Activated CD4-positive, CD25-positive, alpha-beta regulatory T cell (primary cell): ENCODE measurements at places on chromosomes 4 and X.

DNA sequence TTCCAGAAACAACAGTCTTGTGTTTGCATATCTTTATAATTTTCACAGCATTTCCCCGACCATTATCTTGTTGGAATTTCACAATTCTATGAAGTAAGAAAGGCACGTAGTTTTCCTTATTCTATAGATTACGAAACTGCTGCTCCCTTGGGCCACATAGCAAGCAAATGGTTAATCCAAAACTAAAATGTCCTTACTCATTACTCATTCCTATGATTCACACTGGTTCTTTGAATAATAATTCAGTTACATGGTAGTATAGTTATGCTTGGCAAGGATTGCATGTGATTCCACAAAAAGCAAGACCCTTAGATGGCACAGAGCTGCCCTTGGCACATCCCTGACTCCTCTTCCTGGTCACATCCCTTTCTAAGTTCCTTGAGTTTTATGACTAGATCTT is 51.2 kb downstream of the OR13H1 start:
- DNase-seq = no peak

GRCh38 chr4:92257931-92258857 is 45.6 kb upstream of the GRID2 start:
- DNase-seq = no peak

GRCh38 chr4:148431401-148431800 is 10.8 kb downstream of the NR3C2 start:
- DNase-seq = no peak

DNA sequence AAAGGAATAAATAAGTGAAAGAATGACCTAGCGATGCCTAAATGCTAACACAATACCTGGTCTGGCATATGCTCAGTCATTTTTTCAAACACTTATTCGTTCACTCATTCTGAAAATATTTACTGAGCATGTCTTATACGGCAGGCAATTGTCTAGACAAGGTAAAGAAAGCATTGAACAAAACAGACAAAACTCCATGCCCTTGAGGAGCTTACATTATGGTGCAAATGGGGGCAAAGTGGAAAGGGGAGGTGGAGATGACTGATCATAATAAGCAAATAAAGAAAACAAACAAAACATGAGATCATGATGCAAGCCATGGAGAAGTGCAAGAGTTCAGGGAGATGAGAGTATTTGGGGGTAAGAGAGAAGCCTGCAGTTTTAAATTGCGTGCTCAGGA is 334.6 kb upstream of the PPARGC1A start:
- no peak for DNase-seq

DNA sequence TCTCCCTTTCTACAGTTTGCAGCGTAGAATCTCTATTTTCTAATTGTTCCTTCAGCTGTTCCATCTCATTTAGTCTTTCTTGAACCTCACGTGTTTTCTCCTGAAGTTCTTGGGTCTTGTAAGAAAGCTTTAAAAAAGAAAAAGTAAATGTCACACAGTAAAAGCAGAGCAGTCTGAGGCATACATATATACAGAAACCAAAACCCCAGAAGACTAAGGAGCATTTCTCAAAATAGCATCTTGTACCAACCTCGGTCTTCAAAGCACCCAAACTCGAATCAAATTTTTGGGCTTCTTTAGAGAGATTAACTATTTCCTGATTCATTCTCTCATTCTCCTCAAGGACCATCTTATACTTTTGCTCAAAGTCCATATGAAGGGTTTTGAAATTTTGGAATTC is 39.4 kb downstream of the CENPE start:
- DNase-seq = no peak

- DNase-seq = no peak
Measured at GRCh38 chr4:71732706-71733105, 51.2 kb downstream of the GC start.

DNA sequence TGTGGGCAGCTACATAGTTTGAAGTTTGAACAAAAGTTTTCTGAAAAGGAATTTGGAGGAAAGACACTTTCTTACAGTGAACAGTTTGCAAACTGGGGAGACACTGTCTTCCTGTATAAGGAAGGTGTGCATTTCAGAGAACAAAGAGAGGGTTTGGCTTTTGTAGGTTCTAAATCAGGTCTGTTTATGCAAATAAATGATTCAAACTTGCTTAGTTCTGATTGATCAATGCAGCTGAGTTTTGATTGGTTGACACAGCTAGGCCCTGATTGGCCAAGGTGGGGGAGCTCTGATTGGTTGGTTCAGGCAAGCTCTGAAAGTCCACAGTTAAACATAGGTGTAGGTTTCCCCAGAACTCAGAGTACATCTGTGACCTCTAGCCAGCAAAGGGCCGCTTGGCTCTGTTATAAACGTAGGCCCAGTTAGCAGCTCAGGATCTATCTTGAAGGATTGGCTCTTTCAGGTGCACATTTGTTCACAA is 63.0 kb upstream of the ENPP6 start:
- DNase-seq = no peak

GRCh38 chr4:7595934-7596461 is 161.3 kb upstream of the PSAPL1 start:
- DNase-seq = no peak

DNA sequence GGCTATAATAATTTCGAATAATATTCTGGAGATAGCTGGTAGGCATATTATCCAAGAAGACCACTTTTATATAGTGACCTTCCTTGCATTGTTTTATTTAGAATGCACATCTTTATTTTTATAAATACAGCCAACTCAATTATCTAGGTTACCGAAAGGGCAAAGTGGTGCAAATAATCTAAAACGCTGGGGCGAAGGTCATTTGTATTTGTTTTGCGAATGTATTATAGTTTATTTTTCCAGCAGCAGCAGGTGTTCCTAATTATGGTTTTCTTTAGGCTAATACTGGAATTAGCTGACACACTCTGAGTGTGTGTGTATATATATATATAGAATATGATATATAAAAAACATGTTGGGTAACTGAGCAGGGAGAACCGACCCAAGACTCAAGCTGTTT is 48.1 kb upstream of the RAP2C start:
- DNase-seq = no peak

DNA sequence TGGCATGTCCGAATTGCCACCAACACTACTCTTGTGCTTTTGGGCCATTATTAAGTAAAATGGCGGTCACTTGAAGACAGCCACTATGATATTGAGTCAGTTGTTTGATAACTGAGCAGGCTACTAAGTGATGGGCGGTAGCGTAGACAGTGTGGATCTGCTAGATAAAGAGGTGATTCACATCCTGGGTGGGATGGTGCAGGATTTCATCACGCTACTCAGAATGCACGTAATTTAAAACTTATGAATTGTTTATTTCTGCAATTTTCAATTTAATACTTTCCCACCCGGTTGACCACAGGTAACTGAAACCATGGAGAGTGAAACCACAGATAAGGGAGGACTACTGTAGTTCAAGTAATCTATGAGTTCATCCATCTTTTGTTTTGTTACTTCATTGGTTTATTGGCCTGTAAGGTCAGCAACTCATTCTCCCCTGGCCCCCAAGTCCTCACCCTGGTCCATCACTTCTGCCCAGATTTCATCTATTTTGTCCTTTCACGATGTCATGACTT is 2.9 kb downstream of the ARAF start:
- no peak for DNase-seq

- no peak for DNase-seq
Measured at GRCh38 chr4:106677213-106677612, 308.6 kb upstream of the GIMD1 start.

- no peak for DNase-seq
Measured at GRCh38 chrX:150542846-150543229, 25.6 kb upstream of the MTM1 start.

GRCh38 chr4:24595659-24596058 is 11.3 kb upstream of the DHX15 start:
- DNase-seq = no peak

GRCh38 chrX:124018023-124018422 is 56.5 kb downstream of the STAG2 start:
- no peak for DNase-seq

DNA sequence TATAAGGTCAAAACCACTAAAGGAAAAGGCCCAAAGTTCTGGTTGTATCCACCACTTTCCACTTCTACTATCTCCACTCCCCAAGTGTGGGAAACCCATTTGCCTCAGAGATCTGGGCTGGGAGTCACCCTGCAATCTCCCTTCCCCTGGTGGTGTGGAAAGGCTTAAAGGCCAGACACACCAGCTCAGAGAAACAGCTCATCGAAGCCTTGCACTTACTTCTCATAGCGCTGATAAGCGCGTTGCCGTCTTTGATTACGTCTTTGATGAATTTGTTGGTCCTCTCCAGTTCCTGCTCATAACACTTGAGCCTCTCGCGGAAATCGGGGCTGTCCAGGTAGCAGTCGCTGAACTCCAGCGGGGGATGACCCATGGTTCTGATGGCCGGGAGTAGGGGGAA is 647 bp downstream of the OPHN1 start:
- no peak for DNase-seq

- DNase-seq = no peak
Measured at GRCh38 chrX:39397561-39398199, 596.4 kb downstream of the MID1IP1 start.

DNA sequence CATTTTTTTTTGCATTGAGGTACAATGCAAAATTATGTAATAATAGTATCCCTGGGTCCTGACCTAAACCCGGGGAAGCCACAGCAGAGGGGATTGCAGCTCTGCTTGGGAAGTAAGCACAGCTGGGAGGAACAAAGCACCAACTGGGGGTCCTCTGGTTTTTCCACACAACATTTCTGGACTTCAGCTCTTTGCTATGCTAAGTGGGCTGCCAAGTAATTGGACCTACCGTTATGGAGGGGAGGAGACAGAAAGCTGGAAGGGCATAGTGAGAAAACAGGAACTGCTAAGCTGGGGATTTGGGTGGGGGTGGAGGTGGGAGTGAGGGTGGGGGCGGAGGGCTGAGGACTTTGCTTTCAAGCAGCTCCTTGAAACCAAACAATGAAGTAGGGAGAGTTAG is 183.3 kb downstream of the ZIC3 start:
- no peak for DNase-seq

GRCh38 chrX:24561121-24561520 is 86.0 kb downstream of the PCYT1B start:
- DNase-seq = no peak

- no peak for DNase-seq
Measured at GRCh38 chr4:128663325-128663724, 146.2 kb upstream of the JADE1 start.

- DNase-seq = no peak
Measured at GRCh38 chrX:133689997-133690599, 274.8 kb upstream of the GPC4 start.

GRCh38 chr4:73895201-73896175 is 26.3 kb downstream of the CXCL1 start:
- DNase-seq = no peak

DNA sequence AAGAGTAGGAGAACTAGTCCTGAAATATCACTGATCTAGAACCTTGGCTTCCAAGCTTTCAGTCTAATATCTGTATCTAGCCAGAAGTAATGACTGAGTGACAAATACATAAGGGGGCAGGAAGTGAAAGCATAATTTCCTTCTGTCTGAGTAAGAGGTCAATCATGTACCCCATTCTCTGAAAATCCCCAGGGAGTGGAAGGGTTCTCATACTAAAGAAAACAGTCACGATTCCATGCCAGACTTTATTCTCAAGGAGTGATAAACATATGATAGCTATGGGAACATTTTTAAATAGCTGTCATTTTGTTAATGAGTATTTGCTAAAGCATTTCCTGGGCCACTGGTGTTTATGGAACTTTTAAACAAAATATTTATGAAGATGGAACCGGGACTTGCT is 308.5 kb downstream of the ARHGAP24 start:
- no peak for DNase-seq

- DNase-seq = peak; percentile 13
Measured at GRCh38 chr4:140152751-140153418, 1.1 kb downstream of the MAML3 start.

- no peak for DNase-seq
Measured at GRCh38 chr4:38665551-38666411, 1.8 kb downstream of the KLF3 start.

GRCh38 chrX:128929271-128930057 is 593.8 kb downstream of the SMARCA1 start:
- DNase-seq = no peak

GRCh38 chr4:5926598-5926997 is 33.7 kb upstream of the CRMP1 start:
- no peak for DNase-seq

DNA sequence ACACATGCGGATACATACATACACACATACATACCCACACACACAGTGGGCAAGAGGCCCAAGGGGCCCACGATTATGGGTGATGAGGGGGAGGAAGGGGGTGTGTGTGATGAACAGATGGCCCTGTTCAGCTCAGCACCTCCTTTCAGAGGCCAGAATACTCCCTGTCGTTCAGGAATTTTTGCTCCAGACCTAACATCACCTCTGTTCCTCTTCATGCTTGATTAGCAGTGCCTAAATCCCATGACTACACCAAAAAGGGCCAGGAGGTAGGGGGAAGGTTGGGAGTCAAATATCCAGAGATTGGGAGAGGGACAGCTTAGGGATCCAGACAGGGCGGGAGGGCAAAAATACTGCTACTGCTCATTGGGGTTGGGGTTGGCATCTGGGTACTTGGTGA is 42.7 kb downstream of the SMC1A start:
- DNase-seq = no peak

GRCh38 chr4:99803566-99804101 is 13.0 kb upstream of the DAPP1 start:
- DNase-seq = no peak

DNA sequence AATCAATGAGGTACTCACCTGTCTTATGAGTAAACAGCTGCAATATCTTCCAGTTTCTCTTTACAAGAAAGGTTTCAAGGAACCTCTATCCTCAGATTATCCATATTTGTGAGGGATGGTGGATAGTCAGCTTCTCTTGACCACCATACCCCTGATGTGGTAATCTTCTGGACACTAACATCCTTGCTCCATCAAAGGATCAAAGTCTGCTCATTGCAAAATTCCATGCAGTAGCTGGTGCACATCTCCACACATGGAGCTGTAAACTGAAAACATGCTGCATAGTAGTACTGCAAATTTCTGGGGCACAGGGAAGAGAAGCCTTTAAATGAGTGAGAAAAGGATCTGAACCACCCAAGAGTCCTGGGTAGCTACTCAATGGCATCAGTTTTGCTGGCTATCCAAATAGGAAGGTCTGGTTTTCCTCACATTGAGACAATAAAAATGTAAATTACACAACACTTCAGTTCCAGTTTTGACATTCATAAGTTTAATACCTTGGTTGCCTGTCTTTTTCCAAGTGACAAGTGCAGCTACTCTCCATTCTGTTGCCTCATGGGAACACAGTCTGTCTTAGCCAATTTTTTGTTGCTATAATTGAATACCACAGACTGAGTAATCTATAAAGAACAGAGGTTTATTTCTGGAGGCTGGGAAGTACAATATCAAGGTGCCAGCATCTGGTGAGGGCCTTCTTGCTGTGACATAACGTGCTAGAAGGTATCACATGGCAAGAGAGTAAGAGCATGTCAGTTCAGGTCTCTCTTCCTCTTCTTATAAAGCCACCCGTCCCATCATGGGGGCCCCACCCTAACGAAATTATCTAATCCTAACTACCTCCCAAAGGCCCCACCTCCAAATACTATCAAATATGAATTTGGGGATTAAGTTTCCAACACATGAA is 34.4 kb upstream of the ARHGEF6 start:
- no peak for DNase-seq

GRCh38 chr4:179584101-179584500 is 2141.9 kb upstream of the AGA start:
- no peak for DNase-seq

- no peak for DNase-seq
Measured at GRCh38 chrX:36434522-36434921, 515.0 kb downstream of the CFAP47 start.

GRCh38 chr4:46484881-46485280 is 95.0 kb upstream of the GABRA2 start:
- DNase-seq = no peak
